ENCODE measurements at places on chromosomes 2 and 18.

- DNase-seq, result no peak
These were observed 83.0 kb upstream of the HNRNPA3 start for GRCh38 chr2:177129610-177130009.

GRCh38 chr2:128362176-128362888 is 43.7 kb upstream of the HS6ST1 start:
- no peak for DNase-seq

GRCh38 chr2:193627187-193627926 is 1432.6 kb upstream of the TMEFF2 start:
- DNase-seq, result no peak

DNA sequence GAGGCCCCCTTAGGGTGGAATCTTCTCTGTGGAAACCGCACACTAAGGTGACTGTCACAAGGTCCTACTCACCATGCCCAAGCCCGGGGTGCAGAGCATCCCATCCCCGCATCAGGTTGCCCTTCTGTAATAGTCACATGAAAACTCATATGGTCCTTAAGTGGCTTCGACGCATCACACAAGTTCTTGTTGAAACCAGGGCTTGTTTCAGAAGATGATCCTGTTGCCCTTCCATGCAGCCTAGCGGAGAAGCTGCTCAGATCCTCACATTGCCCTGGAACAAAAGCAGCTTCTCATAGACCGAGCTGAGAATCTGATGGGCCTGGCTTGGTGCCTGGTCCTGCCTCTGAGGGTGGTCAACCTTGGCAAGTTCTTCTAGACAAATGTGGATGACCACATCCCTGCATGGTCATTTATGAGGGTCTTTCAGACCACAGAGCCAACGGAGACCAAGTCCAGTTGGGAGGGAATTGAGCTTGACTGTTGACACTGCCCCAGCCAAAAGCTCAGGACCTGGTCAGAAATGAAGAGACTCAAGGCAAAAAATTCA is 54.1 kb downstream of the PDCL3 start:
- no peak for DNase-seq

- DNase-seq, result peak; percentile 75
These were observed 76.7 kb downstream of the MRPS9 start for GRCh38 chr2:105114551-105114950.

- DNase-seq, result no peak
These were observed 459.5 kb upstream of the FANCL start for GRCh38 chr2:58700591-58700990.

DNA sequence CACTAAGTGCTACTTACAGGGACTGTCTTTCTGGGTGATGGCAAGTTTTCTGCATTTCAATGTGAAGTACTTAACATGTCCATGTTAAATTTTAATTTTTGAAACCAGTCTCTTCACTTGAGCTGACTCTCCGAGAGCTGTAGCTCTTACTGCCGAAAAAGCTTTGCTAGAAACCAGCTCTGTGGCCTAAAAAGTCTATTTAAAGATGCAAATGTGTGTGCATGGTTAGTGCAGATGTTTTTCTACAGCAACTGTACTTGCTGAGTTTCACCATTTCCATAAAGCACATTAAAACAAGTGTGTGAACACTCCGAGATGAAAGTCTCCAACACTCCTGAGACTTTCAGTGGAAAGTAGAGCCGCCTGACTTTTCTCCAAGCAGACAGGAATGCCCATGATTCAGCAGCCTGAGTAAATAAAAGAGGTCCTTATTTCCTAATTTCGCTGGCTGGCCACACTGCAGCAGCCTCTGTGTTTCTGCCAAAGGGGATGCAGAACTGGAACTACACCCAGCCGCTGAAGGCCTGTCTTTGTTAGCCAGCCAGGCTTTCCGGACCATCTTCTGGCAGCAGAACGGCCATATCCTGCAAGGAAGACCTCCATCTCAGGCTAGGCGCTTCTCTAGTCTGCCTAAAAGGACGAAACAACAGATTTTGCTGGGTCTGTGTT is 121.2 kb downstream of the ZNF521 start:
- no peak for DNase-seq

DNA sequence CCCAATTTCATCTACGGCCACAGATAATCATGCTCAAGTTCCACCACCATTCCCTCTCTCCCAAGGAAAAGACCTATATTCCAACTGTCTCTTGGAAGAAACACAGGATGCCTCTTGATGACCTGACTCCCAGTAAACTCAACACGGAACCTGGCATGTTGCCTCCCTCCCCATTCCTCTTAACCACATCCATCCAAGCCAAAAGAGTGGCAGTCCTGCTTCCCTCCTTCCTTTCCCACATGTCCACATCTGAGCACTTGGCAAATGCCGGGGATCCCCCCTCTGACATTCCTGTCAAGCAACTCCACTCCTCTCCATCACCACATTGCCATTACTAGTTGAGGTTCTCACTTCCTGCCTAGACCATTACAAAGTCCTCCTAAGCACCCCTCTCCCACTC is 49.4 kb downstream of the PID1 start:
- no peak for DNase-seq

- DNase-seq, result no peak
These were observed 230.3 kb downstream of the DYSF start for GRCh38 chr2:71683666-71684065.

GRCh38 chr2:213288913-213289700 is 4.8 kb downstream of the SPAG16 start:
- no peak for DNase-seq

DNA sequence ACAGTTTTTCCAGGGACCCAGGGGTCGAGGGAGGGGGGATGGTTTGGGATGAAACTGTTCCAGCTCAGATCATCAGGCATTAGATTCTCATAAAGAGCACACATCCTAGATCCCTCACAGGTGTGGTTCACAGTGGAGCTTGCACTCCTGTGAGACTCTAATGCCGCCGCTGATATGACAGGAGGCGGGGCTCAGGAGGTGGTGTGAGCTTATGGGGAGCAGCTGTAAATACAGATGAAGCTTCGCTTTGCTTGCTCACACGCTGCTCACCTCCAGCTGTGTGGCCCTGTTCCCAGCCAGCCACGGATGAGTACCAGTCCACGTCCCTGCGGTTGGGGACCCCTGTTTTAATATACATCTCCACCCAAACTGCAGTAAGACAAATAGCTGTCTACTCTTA is 204.2 kb downstream of the AGAP1 start:
- no peak for DNase-seq

- no peak for DNase-seq
These were observed 1955.6 kb upstream of the CELF4 start for GRCh38 chr18:39521164-39521563.

DNA sequence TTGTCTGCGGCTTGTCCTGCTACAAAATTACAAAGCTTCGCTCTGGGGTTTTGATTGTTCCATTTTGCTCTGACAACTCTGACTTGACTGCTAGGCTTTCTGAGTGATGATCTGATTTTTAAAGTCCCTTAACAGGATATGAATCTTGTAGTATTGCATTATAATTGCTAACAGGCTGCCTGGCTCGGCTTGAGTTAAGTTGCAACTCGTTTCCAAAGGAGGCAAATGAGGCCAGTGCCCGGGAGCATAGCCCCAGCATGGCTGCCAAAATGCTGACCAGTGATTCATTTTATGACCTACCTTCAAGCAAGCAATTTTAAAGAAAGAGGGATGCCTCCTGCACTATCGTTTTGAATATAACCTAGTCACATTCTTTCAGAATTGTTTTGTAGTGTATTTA is 135.4 kb downstream of the COL6A3 start:
- no peak for DNase-seq

DNA sequence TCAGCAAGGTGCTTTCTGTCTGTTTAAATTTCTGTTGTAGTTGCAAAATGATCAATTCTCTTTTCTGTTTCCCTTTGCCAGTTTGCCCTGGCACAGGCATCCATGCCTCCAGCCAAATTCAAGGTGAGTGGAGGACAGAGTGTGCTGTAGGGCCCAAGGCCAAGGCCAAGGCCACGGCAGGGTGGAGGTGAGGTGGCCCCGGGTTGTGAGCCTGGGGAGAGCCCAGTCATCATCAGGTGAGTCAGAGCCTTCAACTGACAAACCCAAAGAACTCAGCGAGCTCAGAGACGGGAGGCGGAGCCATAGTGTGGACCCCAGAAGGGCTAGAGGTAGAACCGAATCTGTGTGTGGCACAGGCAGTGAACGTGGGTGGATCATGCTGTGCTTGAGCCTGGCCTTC is 55.7 kb downstream of the BCL2L11 start:
- no peak for DNase-seq

DNA sequence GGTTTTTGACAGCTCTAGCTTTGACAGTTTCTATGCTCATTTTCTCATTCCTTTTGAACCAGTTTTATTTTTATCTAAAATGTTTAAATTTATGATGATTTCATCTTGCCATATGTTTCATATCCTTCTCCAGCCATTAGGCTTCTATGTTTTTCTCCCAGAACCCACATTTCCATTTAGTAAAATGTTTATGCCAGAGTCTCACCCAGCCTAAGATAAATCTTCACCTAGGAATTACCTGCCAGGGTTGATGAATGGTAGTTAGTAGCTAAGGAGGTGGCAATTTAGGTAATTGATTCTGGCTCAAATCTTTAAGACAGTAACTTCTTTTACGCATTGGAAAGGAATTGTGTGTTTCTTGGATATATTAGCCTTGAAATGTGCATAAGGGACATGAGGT is 83.6 kb downstream of the PRKRA start:
- no peak for DNase-seq

DNA sequence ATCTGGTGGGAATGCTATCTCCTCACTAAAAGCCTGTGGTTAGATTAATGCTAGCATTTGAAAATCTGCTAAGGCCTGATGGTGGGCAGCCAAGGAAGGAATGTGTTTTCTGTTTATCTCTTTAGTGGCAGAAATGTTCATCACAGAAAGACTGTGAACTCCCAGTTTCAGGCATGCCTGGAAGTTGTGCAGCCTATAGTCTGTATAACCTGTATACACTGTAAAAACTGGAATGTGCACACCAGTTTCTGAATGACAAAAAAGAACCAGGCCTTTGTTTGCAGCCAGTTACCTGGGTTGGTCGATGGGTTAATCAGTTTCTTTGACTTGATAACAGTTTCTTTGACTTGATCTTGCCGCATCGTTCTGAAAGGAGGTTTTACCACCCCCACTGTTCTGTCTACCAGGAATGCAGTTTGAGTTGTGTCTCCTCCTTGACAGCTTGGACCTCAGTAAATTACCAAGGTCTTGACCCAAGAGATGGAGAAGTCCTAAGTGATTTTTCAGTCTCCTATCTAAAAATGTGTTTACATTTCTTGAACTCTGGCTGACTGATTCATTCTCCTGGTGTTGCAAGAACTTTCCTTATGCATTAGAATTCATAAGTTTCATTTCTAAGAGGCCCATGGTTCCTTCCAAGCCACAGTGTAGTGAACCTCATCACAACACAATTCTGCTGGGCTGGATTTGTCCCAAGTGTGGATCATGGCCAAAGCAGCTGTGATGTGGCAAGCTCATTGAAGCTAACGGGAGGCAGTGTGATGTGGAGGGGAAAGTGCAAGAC is 62.2 kb downstream of the KIAA2012 start:
- DNase-seq, result no peak

- DNase-seq, result no peak
These were observed 238.6 kb upstream of the SLC8A1 start for GRCh38 chr2:40690525-40690924.

GRCh38 chr2:132670496-132671150 is 618 bp upstream of the LYPD1 start:
- DNase-seq, result no peak

GRCh38 chr2:173720306-173720705 is 244.9 kb downstream of the SP3 start:
- DNase-seq, result no peak

GRCh38 chr18:1652018-1652417 is 747.3 kb downstream of the ADCYAP1 start:
- no peak for DNase-seq

- DNase-seq, result no peak
These were observed 56.5 kb upstream of the TMEM247 start for GRCh38 chr2:46422717-46423394.

GRCh38 chr2:119487434-119488244 is 36.6 kb downstream of the SCTR start:
- peak; percentile 33 for DNase-seq

DNA sequence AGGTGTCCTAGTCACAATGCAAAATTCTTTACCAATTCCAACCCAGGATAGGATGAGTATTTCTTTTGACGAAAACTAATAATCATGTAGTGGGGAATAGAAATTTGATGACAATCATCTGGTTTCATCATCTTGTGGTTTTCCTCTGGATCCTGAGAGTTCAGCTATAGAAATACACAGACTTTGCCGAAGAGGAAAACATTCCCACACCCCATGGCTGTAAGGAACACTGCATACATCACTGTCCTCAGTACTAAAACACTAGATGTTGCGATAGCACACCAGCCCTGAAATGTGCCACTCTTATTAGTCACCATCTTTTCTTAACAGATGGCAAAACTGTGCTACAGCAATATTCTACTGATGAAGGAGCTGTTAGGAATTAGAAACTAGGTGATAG is 29.4 kb downstream of the CERKL start:
- no peak for DNase-seq

- no peak for DNase-seq
These were observed 1.6 kb downstream of the DNAH7 start for GRCh38 chr2:196067088-196067382.

DNA sequence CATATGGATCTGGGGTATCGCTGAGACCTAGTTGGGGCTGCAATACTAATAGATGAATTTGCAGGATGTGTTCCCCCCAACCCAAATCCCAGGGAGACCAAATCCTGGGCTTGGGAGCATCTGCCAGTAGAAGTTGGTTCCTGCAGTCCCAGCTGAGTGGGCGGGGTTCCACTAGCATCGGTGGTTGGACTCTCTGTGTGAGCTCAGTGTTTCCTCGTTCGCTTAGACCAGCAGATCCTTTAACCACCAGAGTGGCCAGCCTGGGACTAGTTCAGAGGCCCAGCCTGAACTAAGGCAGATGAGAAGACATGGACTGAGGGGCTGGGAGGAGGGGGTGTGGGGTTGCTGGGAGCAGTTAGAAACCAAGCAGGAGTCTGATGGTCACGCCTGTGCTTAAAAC is 40.7 kb downstream of the PCARE start:
- no peak for DNase-seq

DNA sequence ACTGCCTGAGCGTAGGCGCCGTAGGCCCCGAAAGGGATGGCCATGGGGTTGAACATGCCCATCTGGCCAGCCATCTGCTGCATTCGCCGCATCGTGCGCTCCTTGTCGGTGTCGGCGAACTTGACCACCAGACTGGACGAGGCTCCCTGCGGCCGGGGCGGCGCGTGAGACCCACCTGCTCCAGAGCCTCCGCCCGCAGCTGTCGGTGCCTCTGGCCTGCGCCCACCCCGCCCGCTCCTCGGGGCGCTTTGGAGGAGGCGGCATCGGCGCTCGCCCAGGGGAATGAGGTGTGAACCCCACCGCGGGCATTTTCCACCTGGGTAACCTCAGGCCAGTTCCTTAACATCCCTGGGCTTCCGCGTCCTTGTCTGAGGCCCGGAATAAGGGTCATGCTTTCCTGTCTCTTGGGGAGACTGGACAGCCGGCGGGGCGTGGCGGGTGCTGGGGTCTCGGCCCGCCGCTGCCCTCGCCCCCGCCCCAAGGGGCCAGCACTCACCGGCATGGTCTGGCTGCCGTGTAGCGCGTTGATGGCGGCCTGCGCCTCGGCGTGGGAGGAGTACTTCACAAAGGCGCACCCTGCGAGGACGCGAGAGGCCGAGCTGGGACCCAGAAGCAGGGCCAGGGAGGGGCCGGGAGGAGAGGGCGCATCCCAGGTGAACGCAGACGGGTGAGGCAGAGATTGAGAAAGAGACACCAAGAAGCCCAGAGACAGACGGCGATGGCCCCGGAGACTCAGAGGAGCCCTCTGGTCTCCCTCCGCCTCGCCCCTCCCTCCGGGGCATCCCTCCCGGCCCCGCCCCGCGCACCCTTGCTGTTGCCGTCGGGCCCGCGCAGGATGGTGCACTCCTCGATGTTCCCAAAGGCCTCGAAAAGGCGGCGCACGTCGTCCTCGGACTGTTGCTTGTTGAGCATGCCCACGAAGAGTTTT is 291.0 kb downstream of the CELF4 start:
- no peak for DNase-seq
